ENCODE measurements at places on chromosomes 7 and 10. TPM values are rescaled to one million over a fixed set of nuclear protein-coding genes. Genes with fewer than 3 reads are reported as not detected.

DNA sequence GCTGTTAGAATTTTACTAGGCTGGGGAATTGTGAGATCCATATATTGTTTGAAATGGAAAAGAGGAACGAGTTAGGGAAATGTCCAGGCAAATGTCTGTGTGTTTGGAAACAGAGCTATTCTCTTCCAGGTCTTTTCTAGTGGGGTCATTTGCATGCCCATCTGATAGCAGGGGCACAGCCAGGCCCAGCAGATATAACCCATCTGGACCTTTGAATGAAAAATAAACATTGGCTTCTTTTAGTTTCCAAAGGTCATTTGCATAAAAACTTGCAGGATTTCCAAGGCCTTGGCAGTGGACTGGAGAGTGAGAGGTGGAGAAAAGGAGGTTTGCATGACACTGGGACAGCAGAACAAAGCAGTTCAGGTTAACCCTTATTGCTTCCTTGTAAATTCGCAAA is 188.0 kb upstream of the GPR26 start:
- H3K27me3 ChIP-seq = peaks cover 15% of the 10 kb centered on the region
- H3K36me3 ChIP-seq = no peaks in the 10 kb centered on the region
- ATAC-seq = no peak

GRCh38 chr7:28509251-28510025 is 97.1 kb downstream of the CREB5 start:
- no peak overlapping the region for H3K27ac ChIP-seq
- H3K4me3 ChIP-seq = no peak overlapping the region
- ATAC-seq = no peak
- H3K4me1 ChIP-seq = no peaks in the 10 kb centered on the region
- no peaks in the 10 kb centered on the region for H3K27me3 ChIP-seq

DNA sequence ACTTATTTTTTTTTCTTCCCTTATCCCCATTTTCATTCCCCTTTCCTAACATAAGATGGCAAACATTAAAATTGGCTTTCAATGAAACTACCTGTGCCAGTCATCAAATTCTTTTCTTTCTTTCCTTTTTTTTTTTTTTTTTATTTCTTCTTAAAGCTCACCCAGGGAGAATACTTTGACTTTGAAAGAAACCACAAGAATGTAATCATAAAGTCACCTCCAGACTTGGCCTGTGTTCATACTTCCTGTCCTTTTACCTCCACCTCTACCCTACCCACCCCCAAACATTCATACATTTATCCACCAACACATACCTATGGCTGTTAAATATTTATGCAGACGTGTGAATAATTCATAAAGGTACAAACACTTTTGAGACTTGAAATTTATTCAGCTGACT is 254.6 kb downstream of the SLC25A13 start:
- H3K36me3 ChIP-seq = no peaks in the 10 kb centered on the region
- H3K27ac ChIP-seq = no peak overlapping the region
- no peak overlapping the region for H3K4me3 ChIP-seq
- no peaks in the 10 kb centered on the region for H3K4me1 ChIP-seq
- no peaks in the 10 kb centered on the region for H3K27me3 ChIP-seq

DNA sequence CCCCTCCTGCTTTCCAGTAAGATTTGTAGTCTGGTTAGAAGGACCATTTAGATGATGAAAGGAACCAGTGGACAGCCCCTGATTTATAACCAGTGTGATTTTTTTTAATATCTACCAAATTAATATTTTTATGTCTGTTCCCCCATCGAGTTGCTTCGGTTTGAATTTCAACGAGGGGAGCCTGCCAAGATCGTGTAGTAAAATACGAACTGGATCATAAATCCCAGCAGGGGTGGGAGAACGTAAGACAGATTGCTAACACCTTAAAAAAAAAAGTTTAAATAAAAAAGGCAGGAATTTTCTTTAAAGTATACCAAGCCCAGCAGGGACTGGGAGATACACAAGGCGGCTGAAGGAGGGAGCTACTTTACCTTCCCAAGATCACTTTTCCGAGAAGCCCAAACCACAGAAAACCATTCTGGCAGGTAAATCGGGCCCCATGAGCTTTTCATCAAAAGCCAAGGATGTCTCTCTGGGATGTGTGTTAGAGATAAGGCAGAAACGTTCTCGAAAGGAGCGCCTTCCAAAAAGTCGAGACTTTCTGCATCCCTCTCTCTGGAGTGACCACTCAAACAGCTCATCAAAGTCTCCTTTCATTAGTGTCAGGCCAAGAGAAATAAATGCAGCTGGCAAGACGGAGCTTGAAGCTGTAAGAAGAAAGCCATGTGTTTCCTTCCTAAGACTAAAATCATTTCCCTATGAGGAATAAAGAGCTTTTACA is 270.5 kb upstream of the NFE2L3 start:
- ATAC-seq = no peak
- H3K4me3 ChIP-seq = no peak overlapping the region
- H3K27me3 ChIP-seq = peaks cover 97% of the 10 kb centered on the region
- H3K27ac ChIP-seq = no peak overlapping the region
- H3K4me1 ChIP-seq = no peaks in the 10 kb centered on the region
- H3K36me3 ChIP-seq = no peaks in the 10 kb centered on the region

DNA sequence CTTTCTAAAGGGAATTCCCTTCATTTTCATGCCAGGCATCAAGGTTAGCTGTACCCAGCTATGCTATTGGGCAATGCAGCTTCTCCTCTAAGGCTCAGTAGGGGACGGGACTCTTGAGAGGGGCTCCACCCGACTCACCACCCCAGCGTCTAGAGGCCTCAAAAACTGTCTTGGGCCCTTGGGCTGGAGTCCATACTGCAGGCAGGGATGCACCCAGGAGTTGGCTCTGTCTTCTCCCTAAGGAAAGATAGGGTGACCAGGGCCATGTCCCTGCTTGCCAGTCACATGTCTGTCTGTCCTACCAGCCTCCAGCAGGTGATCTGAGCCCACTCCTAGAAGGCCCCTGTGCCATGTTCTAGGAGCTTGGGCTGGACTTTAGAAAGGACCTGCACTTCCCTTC is 1.2 kb downstream of the OPN4 start:
- no peaks in the 10 kb centered on the region for H3K27me3 ChIP-seq
- H3K4me1 ChIP-seq = no peaks in the 10 kb centered on the region
- no peak overlapping the region for H3K27ac ChIP-seq
- ATAC-seq = no peak

- H3K27me3 ChIP-seq = no peaks in the 10 kb centered on the region
- no peak overlapping the region for H3K4me3 ChIP-seq
- H3K4me1 ChIP-seq = no peaks in the 10 kb centered on the region
- ATAC-seq = no peak
- no peak overlapping the region for H3K27ac ChIP-seq
- H3K36me3 ChIP-seq = no peaks in the 10 kb centered on the region
These were observed 91.1 kb downstream of the NRBF2 start for GRCh38 chr10:63224241-63224640.

DNA sequence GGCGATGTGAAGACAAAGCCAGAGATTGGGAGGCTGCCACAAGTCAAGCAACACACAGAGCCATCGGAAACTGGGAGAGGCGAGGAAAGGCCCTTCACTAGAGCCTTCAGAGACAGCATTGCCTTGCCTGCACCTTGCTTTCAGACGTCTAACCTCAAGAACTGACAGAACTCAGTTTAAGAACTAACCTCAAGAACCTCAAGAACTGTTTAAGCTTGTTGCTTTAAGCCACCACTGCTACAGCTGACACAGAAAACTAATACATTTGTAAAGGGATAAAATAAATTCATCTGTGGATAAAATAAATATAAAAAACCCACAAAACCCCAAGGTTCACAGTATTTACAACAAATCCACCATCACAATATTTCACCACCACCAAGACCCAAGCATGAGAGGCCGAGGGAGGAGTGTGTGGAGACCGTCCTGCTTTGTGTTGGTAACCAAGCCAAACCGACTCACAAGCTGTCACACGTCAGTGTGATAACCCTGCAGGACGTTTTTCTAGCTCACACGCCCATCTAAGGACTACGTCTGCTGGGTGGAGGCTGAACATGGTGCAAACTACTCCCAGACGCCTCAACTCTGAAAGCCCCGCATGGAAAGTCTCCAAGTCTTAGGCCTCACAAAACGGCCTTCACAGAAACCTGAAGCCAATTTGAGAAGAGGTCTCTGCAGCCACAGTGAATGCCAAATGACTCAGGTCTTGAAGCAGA is 116.8 kb downstream of the ABLIM1 start:
- H3K36me3 ChIP-seq = peaks cover 27% of the 10 kb centered on the region
- H3K27ac ChIP-seq = peak overlapping the region; percentile 72
- H3K4me1 ChIP-seq = peaks cover 6% of the 10 kb centered on the region
- H3K4me3 ChIP-seq = no peak overlapping the region

DNA sequence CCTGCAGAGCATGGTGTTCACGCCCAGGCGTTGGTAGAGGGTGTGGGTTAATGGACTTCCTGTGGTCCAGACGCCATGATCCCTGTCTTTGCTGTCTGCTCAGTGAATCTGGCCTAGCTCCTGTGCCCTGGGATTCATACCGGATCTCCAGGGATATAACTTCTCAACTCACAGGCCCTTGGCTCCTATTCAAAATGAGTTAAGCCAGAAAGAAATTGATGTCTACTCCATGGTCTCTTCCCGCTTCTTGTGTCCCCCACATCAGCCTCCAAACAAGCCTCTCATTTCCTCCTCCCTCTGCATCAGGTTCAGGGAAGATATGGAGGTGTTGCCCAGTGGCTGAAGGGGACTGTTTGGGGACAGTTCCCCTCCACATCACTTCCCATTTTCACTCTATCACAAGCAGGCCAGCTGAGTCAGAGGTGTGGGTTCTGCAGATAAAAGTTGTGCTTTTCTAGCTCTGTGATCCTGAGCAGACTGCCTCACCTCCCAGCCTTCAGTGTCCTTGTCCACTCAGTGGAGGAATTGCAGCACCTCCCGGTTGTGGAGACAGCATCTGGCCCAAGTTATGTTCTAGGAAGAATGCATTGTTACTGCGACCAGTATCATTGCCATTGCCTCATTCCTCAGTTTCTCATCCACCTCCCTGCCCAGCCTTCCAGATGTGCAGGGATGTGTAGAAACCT is 22.5 kb downstream of the AKR1E2 start:
- no peak for ATAC-seq
- peaks cover 4% of the 10 kb centered on the region for H3K4me1 ChIP-seq
- no peaks in the 10 kb centered on the region for H3K27me3 ChIP-seq
- peaks cover 13% of the 10 kb centered on the region for H3K36me3 ChIP-seq
- H3K4me3 ChIP-seq = no peak overlapping the region

DNA sequence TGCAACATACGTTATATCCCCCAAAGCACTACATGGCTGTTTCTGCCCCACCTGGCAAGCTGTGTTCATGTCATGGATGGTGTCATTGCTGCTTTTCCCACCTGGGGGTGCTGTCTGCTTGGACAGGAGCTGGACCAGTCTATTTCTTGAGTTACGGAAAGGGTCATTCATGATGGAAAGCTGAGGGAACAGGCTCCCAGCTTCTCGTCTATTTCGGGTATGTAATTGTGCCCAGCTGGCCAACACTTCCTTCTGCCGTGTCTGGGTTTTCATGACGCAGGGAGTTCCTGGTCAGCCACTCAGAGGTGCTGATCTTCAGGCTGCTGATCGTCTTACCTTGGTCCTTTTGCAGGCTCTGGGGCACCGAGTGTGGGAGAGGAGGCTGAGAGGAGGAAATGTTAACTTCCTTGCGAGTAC is 8.6 kb downstream of the BTBD16 start:
- no peak for ATAC-seq
- no peak overlapping the region for H3K4me3 ChIP-seq
- H3K27me3 ChIP-seq = no peaks in the 10 kb centered on the region

GRCh38 chr7:2523461-2523936 is 3.9 kb downstream of the LFNG start:
- peaks cover 92% of the 10 kb centered on the region for H3K27me3 ChIP-seq
- no peak for ATAC-seq
- peaks cover 30% of the 10 kb centered on the region for H3K4me1 ChIP-seq

DNA sequence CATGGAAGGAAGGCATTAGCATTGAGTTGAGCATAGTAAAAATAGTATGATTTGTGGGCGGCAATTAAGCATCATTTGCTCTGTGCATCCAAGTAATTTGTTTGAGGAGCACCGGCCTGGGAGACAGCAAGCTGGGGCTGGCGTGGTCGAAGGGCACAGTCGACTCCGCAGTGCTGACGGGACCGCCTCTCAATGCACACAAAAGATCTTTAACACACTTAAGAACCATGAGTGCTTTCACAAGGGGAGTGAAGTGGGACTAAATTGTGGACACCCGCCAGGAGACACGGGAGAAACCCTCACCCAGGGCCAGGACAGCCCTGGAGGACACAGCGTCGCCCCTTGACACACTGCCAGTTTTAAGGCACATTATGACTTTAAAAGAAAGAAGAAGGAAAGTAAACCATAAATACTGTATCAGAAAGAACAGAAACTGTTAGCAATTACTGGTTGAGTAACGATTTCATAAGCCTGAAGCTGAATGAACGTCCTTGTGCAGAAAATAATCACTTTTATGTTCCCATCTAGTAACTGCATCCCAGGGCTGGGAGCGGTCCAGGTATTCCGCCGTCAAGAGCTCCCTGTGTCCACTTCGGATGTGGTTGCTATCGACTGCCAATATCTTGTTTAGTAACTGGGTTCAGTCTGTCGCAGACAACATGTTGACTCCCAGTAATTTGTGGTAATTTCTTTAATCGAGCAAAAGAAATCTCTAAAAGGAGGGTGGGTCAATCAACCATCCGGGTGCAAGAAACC is 102.1 kb downstream of the EBF3 start:
- no peak for ATAC-seq
- H3K4me1 ChIP-seq = no peaks in the 10 kb centered on the region
- peaks cover 19% of the 10 kb centered on the region for H3K27me3 ChIP-seq

DNA sequence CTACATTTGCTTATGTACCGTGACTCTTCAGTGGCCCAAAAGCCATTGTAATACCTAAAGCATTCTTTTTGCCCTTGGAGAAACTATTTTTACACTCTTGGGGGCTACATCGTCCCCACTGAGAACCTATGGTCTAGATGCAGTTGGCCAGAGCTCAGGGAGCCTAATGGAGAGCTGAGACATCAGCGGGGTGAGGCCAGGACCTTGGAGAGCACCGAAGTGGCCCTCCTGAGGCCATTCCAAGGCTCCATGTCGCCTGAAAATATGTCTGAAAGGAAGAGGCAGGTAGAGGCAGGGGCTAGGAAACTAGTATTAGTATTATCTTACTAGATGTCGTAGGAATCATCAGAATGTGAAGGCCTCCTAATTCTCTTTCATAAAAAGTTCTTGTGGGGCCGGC is 4.9 kb downstream of the PKD2L1 start:
- peaks cover 54% of the 10 kb centered on the region for H3K27me3 ChIP-seq
- H3K27ac ChIP-seq = no peak overlapping the region
- no peaks in the 10 kb centered on the region for H3K36me3 ChIP-seq
- no peak for ATAC-seq
- no peak overlapping the region for H3K4me3 ChIP-seq
- no peaks in the 10 kb centered on the region for H3K4me1 ChIP-seq

- H3K4me3 ChIP-seq = no peak overlapping the region
- H3K36me3 ChIP-seq = no peaks in the 10 kb centered on the region
- H3K27me3 ChIP-seq = no peaks in the 10 kb centered on the region
- H3K4me1 ChIP-seq = no peaks in the 10 kb centered on the region
- ATAC-seq = no peak
These were observed 128.5 kb downstream of the KIF20B start for GRCh38 chr10:89829887-89830269.

GRCh38 chr10:84095811-84096497 is 43.4 kb upstream of the GHITM start:
- peaks cover 15% of the 10 kb centered on the region for H3K4me1 ChIP-seq
- H3K27ac ChIP-seq = no peak overlapping the region
- peak; percentile 58 for ATAC-seq
- no peaks in the 10 kb centered on the region for H3K36me3 ChIP-seq
- H3K4me3 ChIP-seq = no peak overlapping the region
- no peaks in the 10 kb centered on the region for H3K27me3 ChIP-seq

The PLPP4 gene
- total RNA-seq = 2.5 TPM

The TMEM270 gene
- not detected for total RNA-seq

The CALML3 gene
- 19.4 TPM for total RNA-seq

The CTNNA3 gene
- total RNA-seq = 7.8 TPM

The RSBN1L gene
- total RNA-seq = 40.8 TPM

The LRRC17 gene
- total RNA-seq = 7.6 TPM

The SPDYE2 gene
- not detected for total RNA-seq

The HOXA11 gene
- not detected for total RNA-seq

The LIPM gene
- total RNA-seq = not detected

The PVRIG gene
- 0.27 TPM for total RNA-seq

The CYP3A5 gene
- 2.0 TPM for total RNA-seq
